Activated CD8-positive, alpha-beta memory T cell treated with anti-CD3 and anti-CD28 coated beads for 1 hour (primary cell): ENCODE measurements at places on chromosomes 12 and 14.

DNA sequence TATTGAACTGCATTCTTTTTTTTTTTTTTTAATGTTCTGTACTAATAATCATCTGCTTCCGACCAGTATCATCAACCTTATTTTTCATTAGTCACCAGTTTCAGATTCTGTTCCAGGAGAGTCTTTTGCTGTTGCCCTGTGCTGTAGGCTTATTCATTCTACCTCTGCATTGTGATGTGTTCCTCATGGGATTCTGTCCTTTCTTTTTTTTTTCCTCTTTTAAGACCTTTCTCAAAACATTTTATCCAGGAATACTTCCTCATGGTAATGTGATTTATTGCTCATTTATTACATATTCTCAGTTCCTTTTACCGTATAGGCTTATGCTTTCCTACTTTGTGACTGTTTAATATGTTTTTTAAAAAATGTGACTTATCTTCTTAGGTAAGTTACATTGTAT lies 4.8 kb downstream of the NDUFA9 start:
- no peak for DNase-seq

DNA sequence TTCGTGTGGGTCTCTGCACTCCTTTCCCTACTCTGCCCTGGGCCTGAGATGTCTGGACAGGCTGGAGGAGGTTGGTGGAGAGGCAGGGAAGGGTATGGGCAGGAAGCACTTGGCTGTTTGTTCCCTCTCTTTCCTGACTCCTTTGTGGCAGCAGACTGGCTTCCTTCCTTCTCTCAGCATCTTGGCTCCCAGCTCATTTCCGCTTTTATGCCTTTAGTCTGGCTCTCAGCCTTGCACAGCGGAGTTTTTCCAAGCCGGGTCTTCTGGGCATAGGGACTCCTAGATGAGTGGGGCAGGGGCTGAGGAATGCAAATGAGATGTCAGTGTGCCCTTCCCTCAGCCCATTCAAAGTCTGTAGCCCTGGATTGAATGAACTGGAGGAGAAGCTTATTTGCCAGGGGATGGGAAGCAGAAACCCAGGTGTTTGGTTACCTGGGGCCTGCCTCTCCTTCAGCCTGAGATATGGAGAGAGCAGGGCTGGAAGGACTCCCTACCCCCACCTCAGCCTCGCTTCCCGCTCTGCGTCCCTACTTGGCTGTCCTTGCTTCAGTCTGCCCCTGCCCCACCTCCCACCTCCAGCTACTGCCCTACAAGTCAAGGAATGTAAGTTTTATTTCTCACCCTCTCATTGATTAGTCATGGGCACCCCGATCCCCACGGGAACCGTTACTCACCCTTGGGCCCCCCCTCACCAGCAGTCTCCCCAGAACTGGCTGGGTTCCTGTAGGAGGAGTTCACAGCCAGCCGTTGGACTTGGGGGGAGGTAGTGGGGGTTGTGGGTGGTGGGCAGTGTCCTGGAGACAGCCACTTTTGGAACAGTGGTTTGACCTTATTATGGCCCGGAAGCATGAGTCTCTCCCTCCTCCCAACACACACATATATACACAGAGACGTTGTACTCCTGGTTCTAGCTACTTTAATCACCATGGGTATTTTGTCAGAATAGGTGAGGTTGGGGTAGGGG lies 9.3 kb upstream of the ITGA5 start:
- DNase-seq = no peak

GRCh38 chr12:52660934-52661499 lies 9.0 kb upstream of the KRT2 start:
- no peak for DNase-seq

- DNase-seq = no peak
Observed at GRCh38 chr14:28987516-28987915, 220.9 kb downstream of the FOXG1 start.

DNA sequence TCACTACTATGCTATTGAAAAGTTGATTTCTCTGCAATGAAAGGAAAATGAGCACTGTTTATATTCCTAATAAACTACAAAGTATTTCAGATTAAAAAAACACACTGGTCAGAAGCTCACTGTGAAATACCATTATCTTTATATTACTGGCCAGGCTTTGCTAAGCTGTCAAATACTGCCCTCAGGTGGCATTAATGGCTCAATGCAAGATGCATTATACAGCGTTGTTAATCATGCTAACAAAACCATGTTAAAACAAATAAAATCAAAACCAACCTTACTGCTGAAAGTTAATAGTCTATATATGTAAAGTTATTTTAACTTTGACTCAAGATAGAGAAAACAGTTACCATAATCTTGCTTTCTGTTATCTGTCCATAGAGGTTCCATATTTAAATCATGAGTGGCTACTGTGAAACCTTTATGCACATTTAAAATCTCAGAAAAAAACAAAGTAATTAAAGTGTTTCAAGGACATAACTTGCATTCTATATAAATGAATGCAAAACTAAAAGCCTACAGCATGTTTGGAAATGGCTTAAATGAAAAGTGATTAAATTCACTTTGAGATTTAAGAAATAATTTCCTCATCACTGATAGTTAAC lies 121.7 kb downstream of the RALGAPA1 start:
- no peak for DNase-seq

- DNase-seq = no peak
Observed at GRCh38 chr14:68367536-68367935, 425.3 kb downstream of the ZFP36L1 start.

DNA sequence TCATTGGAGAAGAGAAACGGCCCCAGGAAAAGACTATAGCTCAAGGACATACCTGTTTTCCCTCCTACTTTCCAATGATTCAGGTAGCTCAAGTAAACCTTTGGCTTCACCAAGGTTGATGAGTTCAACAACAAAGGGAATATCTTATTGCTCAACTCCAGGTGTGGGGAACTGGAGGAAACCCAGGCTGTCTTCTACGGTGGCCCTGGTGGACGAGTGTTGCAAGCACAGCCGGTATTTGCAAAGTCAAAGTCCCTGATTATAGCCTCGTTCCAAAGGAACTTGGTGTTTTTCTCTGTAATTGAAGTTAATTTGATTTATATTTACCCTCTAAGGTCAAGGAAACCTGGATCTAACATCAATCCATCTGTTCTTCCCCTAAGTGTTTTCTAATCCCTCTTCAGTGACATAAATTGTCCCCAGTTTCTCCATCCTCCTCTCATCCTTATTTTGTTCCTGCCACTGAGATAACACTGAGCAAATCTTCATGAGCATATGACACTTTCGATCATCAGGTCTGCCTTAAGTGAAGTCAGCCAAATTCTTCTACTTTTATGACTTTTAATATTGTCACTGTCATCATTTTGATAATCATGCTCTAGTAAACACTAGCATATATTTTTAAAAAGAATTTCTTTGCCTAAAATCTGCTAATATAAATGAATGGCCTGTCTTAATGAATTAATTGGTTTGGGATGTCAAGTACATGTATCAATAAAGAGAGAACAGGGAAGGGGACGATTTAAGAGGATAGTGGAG lies 174.6 kb upstream of the TBX3 start:
- no peak for DNase-seq

DNA sequence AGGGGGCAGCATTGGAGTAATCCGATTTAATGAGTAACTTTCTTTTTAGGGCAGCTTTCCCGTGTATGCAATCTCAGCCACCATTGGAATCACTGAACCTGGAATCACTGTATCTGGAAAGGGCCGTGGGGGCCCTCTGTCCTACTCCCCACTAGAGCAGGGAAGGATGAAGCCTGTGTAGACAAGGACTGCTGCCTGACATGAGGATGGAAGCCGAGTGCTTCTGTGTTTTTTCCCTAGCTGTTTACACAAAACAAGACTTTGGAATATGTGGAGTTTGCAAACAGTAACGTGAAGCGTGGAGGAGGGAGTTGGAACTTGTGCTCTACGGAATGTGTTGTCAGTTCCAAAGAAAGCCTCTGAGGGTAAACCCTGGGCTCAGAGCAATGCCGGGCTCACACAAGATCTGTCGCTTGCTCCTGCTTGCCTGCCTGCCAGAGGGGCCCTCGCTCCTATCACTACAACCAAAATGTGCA lies 32.4 kb upstream of the HDAC7 start:
- DNase-seq = no peak

- DNase-seq = no peak
Observed at GRCh38 chr12:65051218-65051617, 69.9 kb downstream of the WIF1 start.

DNA sequence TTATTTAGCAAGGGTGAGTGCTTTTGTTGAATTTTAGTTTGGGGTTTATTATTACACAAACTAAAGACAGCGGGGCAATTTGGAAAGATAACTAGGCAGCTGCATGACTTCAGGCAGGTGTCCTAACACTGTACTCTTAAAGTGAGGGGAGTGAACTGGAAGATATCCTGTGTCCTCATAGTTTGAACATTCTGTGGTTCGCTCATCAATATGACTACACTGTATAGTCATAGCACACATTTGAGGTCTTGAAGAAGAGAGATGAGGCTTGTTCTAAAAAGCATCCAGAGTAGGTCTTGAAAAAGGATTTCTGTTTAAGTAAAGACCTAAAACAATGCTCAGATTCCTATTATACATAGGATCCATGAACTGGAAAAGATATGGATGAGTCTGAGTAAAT lies 1.7 kb upstream of the MAP3K9 start:
- no peak for DNase-seq

- no peak for DNase-seq
Observed at GRCh38 chr12:55629058-55629841, 7.4 kb upstream of the OR10P1 start.

DNA sequence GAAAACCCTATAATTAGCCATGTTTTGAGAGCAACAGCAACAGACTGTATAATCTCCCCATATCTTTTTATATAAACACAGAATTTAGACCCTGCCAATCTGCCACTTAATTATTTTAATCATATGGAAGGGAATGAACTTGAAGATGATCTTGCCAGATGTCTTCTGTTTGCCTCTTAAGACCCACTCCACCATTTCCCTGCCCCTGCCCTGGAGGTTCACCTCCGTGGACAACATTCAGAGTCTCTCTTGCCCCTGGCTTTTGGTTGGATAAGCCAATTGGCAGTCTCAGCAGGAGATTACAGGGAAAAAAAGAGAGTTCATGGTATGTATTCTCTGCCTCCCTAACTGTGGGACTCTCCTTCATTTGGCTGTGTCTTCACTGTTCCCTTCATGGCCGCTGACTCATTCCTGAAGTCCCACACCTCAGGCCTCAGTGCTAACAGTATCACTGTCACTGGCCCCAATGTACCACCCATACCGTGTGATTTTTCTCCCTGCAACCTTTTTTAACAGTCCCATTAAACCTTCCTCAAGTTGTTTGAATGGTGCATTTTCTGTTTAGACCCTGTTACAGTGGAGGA lies 184.8 kb downstream of the PIK3C2G start:
- DNase-seq = no peak

DNA sequence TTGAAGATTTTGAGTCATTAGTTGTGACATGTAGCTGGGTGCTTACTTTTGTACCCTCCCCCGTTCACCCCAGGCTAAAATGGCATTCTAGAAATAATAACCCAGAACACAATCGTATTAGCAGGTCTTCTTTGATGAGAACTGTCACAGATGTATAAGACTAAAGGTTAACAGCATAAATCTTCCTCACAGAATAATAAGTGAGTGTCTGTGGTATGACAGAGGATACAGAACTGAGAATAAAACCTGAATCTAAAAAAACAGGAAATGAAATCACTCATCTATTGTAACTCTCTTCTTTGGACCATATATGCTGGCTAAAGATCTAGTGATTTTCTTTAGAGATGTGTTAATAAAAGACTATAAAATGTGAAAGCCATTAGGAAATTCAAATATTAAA lies 746.6 kb downstream of the LRFN5 start:
- no peak for DNase-seq

GRCh38 chr14:20630340-20631022 lies 11.0 kb downstream of the OR6S1 start:
- DNase-seq = no peak

DNA sequence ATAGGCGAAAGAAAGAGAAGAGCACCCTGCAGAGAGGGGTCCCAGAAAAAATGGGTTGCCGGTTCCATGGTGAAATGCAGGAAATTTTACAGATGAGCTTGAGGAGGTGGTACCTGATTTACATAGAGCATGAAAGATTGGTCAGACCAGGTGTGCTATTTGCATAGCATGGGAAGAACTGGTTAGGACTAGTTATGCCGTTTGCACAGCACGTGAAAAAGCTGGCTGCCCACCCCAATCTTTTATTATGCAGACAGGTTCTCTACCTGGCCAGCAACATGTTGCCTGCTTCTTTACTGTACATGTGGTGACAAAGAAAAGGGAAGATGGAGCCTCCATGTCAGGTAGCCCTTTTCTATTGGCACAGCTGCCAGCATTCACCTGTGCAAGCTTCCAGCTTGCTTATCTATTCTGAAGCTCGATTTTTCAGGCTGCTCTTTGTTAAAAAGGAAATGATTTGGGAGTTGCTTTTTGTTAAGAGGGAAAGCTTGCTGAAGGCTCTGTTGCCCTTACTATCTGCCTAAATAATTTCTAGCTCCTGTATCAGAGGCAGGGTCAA lies 62.9 kb upstream of the ELK3 start:
- no peak for DNase-seq

DNA sequence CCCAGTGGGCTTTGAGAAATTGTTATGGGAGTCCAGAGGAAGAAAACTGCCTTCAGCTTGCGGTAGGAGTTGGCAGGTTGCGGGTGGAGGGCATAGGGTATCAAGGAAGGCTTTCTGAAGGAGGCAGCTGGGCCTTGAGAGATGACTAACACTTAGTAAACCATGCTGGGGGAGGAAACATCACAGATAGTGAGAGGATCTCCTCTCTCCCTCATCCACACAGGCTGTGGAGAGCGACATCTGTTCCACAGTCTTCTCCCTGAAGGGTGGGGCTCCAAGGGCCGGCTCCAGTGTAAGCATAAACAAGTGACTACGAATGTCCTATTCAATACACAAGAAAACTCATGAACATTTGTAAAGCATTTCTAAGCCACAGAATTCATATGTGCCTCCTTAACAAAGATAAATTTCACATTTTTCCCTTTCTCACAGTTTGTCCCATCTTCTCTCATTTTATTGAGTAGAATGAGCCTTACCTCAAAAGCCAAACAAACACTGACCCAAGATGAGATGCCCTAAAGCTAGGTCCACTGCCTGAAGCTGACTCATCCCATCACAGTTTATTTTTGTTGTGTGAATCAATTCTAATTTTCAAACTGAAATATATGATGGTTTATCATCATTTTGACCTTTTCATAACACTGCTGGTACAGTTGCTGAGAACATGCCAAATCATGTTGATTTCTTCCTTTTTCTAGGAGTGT lies 227.9 kb downstream of the SLC25A21 start:
- no peak for DNase-seq

- no peak for DNase-seq
Observed at GRCh38 chr12:57611827-57612710, 834 bp downstream of the ARHGEF25 start.
